Activated CD8-positive, alpha-beta memory T cell treated with anti-CD3 and anti-CD28 coated beads, Interleukin-2, amount 10 ng/mL, durations not matched to agents 7 days and 5 days (primary cell): ENCODE measurements at places on chromosomes 16 and 17.

GRCh38 chr16:78684030-78684611 is 584.7 kb downstream of the WWOX start:
- DNase-seq, result no peak
- no peaks in the 10 kb centered on the region for H3K4me1 ChIP-seq
- no peaks in the 10 kb centered on the region for H3K36me3 ChIP-seq
- H3K27me3 ChIP-seq, result no peaks in the 10 kb centered on the region
- no peak overlapping the region for H3K27ac ChIP-seq
- H3K4me3 ChIP-seq, result no peak overlapping the region

DNA sequence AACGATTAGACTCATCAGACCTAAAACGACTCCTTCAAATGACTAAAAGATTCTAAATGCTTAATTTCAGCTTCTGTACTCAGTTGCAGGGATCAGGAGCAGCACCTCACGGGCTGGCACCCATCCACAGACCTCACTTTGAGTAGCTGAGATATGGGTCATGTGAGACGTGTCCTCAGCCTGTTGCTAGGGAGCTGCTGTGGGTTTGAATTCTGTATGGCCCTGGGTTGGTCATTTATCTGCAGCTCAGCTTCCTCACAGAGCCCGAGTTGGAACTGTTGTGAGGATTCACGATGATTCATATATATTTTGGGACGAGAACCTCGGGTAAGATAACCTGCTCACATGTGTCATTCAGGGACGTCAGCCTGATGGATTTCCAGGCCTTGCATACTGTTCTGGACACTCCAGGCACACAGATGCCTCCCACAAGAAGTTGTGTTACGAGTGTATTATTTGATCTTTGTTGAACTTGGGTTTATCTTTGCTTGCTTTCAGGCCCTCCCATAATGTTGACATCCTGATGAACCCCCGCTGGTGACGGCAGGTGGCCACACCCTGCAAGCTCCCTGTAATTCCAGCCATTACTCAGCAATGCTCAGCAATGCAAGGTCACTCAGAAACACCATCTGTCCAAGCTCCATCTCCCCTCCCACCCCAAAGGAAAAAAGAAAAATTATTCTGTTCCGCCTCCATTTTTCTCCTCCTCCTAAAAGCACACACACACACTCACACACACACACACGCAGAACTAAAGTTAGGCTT is 137.6 kb downstream of the RBFOX3 start:
- no peaks in the 10 kb centered on the region for H3K4me1 ChIP-seq
- H3K4me3 ChIP-seq, result no peak overlapping the region
- no peak overlapping the region for H3K27ac ChIP-seq
- no peaks in the 10 kb centered on the region for H3K27me3 ChIP-seq

DNA sequence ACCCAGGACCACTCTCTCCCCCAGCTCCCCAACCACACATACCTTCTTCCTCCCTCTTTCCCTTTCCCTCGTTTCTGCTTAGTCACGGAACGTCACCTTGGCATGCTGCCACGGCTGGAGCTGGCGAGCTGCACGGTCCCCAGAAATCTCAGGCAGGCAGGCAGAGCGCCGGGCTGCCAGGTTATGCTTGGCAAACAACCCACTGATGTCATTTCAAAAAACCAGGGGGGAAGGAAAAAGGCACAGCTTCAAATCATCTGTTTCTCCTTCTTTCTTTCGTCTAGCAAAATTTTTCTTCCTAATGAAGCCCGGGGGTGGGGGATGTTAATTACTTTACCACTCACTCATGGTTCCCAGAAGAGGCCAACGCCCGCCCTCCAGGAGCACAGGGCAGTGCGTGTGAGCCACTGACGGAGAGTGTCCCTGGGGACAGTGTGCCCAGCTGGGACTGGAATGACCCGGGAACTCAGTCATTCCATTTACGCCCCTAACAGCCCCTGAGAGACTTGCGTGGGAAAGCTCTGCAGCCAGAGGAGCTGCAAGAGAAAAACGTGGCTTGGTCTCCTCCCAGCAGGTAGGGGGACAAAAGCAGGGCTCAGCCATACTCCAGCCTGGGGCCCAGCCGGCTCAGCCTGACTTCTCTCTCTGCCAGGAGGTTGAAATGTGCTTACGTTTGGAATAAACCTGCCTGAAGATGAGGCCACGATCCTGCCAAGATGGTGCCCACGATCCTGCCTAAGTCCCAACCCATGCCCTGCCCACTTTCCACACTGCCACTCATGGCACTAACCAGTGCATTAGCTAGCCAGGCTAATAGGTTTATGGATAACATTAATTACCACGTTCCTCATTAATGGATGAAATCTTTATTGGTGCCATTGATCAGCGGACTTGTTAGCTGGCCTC is 198.9 kb downstream of the ZFHX3 start:
- peaks cover 19% of the 10 kb centered on the region for H3K27me3 ChIP-seq
- no peaks in the 10 kb centered on the region for H3K36me3 ChIP-seq
- no peak overlapping the region for H3K27ac ChIP-seq

DNA sequence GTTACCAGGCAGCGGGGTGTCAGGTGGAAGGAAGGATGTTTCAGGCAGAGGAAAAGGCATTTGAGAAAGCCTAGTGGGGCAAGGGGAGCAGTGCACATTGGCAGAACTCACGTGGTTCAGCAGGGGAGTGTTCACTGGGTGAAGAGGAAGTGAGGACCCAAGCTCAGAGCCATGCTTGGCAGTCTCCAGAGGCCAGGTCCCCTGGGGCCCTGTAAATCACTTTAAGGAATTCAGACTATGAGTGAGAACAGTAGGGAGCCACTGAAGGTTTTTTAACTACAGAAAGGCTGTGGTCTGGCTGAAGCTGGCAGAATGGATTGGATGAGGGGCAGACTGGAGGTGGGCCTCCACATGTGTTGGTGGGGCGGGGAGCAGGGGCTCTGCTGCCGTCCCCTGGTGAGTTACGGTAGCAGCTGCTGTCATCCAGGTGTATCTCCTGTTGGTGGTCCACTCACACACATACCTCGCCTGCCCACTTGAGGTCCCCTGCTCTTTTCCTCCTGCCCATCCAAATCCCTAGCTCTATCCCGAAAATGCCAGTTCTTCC is 5.1 kb downstream of the CLEC16A start:
- peaks cover 1% of the 10 kb centered on the region for H3K36me3 ChIP-seq
- H3K27ac ChIP-seq, result peak overlapping the region; percentile 48
- peaks cover 58% of the 10 kb centered on the region for H3K4me1 ChIP-seq
- no peaks in the 10 kb centered on the region for H3K27me3 ChIP-seq

DNA sequence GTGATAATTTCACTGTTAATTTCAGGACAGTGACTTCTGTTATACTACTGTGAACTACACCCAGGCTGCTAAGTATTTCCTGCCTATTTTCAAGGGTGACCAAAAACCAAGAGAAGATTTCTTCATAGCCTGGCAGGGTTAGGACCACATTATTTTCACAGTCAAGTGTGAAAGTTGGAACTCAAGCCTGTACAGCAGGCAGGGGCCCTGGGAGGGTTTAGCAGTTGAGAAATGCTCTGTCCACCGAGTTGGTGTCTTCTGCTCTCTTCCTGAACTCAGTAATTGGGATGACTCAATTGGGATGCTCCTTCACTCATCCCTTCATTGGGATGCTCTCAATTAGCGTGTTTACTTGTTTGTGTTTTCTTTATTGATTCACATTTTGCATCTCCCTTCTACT is 347.3 kb upstream of the CDH11 start:
- no peak for DNase-seq
- H3K27me3 ChIP-seq, result no peaks in the 10 kb centered on the region
- H3K4me3 ChIP-seq, result no peak overlapping the region
- H3K36me3 ChIP-seq, result no peaks in the 10 kb centered on the region
- no peak overlapping the region for H3K27ac ChIP-seq

DNA sequence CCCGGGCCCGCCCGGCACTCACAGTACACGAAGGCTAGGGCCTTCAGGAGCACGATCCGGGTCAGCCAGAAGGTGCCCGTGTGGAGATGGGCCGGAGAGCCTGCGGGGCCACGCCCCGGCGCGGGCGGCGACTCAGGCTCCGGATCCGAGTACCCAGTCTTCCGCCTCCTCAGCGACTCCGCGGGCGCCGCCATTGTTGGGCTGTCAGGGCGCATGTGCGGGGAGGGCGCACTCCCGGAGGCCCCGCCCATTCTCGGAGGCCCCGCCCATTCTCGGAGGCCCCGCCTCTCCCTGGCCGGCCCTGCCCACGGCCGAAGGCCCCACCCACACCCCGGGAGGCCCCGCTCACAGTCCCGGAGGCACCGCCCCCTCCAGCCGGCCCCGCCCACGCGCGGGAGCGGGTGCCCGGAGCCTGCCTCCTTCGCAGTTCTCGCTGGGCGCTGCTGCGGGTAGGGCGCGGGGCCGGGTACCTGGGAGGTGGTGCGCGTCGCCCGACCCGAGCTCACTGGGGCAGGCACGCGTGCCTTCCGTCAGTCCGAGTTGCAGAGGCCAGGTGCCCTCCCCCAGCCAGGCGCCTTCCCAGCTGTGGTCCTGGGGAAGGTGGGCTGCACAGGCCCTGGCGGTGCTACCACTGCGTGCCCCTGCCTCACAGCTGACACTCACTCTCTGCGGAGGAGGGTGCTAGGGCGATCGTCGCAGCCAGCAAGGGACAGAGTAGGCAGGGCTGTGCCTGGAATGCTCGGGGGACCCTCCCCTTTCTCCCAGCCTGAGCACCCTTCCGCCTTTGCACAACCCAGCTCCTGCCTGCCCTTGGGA is at the start of gene LMF1:
LMF1 (minus strand) TSS at position 219 of the 816 bp plus-strand sequence; CDS start at position 215, 4 bp downstream.
- peak within 1 kb of the TSS; percentile 77 for H3K4me3 ChIP-seq
- H3K27ac ChIP-seq, result peak within 1 kb of the TSS; percentile 84
- peaks cover 6% of the 10 kb centered on the region for H3K27me3 ChIP-seq
- peak; percentile 96 for DNase-seq

- H3K27ac ChIP-seq, result no peak overlapping the region
- H3K4me3 ChIP-seq, result no peak overlapping the region
- no peaks in the 10 kb centered on the region for H3K36me3 ChIP-seq
- no peak for DNase-seq
Measured at GRCh38 chr17:80586846-80587228, 42.2 kb downstream of the RPTOR start.

GRCh38 chr17:38327936-38328335 is 15.8 kb downstream of the GPR179 start:
- no peak overlapping the region for H3K4me3 ChIP-seq
- H3K27ac ChIP-seq, result no peak overlapping the region
- H3K4me1 ChIP-seq, result peaks cover 5% of the 10 kb centered on the region
- DNase-seq, result no peak

- peaks cover 38% of the 10 kb centered on the region for H3K27me3 ChIP-seq
- peaks cover 3% of the 10 kb centered on the region for H3K4me1 ChIP-seq
- no peak overlapping the region for H3K4me3 ChIP-seq
- H3K27ac ChIP-seq, result no peak overlapping the region
- no peaks in the 10 kb centered on the region for H3K36me3 ChIP-seq
- no peak for DNase-seq
Measured at GRCh38 chr16:22782314-22782713, 31.6 kb upstream of the HS3ST2 start.

GRCh38 chr17:80629298-80630028 is 84.8 kb downstream of the RPTOR start:
- no peaks in the 10 kb centered on the region for H3K27me3 ChIP-seq
- DNase-seq, result no peak
- H3K27ac ChIP-seq, result no peak overlapping the region
- no peak overlapping the region for H3K4me3 ChIP-seq

GRCh38 chr17:44924107-44924544 is 8.8 kb upstream of the GFAP start:
- no peak for DNase-seq
- peaks cover 24% of the 10 kb centered on the region for H3K36me3 ChIP-seq
- H3K27me3 ChIP-seq, result peaks cover 26% of the 10 kb centered on the region
- H3K27ac ChIP-seq, result no peak overlapping the region
- peaks cover 4% of the 10 kb centered on the region for H3K4me1 ChIP-seq

GRCh38 chr17:27457731-27458523 is 1.7 kb downstream of the KSR1 start:
- DNase-seq, result no peak
- peaks cover 72% of the 10 kb centered on the region for H3K4me1 ChIP-seq
- H3K27me3 ChIP-seq, result no peaks in the 10 kb centered on the region
- peak overlapping the region; percentile 81 for H3K4me3 ChIP-seq
- H3K27ac ChIP-seq, result peak overlapping the region; percentile 69

DNA sequence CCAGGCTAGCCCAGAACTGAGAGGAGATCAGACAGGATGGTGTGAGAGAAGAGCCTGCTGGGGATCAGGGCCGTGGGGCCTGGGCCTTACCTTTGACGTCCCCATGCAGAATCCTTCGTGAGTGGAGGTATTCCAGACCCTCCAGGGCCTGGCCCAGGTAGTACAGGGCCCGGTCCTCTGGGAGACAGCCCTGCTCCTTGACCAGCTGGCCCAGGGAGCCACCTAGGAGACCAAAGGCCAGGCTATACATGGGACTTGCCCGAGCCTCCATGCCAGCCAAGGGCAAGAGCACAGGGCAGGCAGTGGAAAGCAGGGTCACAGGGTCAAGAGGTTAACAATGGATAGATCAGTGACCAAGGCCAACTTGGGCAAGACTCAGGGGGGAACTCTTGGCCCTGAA is 12.1 kb upstream of the SPATA32 start:
- no peaks in the 10 kb centered on the region for H3K27me3 ChIP-seq
- DNase-seq, result no peak
- H3K4me1 ChIP-seq, result peaks cover 15% of the 10 kb centered on the region
- H3K27ac ChIP-seq, result no peak overlapping the region
- H3K4me3 ChIP-seq, result no peak overlapping the region
- H3K36me3 ChIP-seq, result peaks cover 32% of the 10 kb centered on the region

GRCh38 chr17:78252701-78253635 is 21.5 kb downstream of the TMEM235 start:
- peaks cover 35% of the 10 kb centered on the region for H3K4me1 ChIP-seq
- H3K27ac ChIP-seq, result peak overlapping the region; percentile 56
- no peak for DNase-seq
- no peaks in the 10 kb centered on the region for H3K36me3 ChIP-seq
- H3K27me3 ChIP-seq, result peaks cover 8% of the 10 kb centered on the region

- no peak overlapping the region for H3K4me3 ChIP-seq
- H3K4me1 ChIP-seq, result no peaks in the 10 kb centered on the region
- no peak overlapping the region for H3K27ac ChIP-seq
- no peaks in the 10 kb centered on the region for H3K36me3 ChIP-seq
- no peaks in the 10 kb centered on the region for H3K27me3 ChIP-seq
- no peak for DNase-seq
Measured at GRCh38 chr16:5321930-5322329, 224.3 kb upstream of the EEF2KMT start.

GRCh38 chr16:29770250-29770929 is 7.7 kb upstream of the ZG16 start:
- peaks cover 2% of the 10 kb centered on the region for H3K27me3 ChIP-seq
- peaks cover 2% of the 10 kb centered on the region for H3K4me1 ChIP-seq
- H3K4me3 ChIP-seq, result no peak overlapping the region
- no peaks in the 10 kb centered on the region for H3K36me3 ChIP-seq
- no peak for DNase-seq
